ENCODE measurements at places on chromosomes 1 and 21.

GRCh38 chr1:150548632-150549495 is at the start of gene ADAMTSL4:
ADAMTSL4 (plus strand) TSS chr1:150549408; CDS start chr1:150552289, 2,881 bp downstream.
- peak; percentile 33 for DNase-seq

GRCh38 chr1:236201786-236202185 is 59.4 kb downstream of the GPR137B start:
- no peak for DNase-seq

- no peak for DNase-seq
These were observed 27.0 kb downstream of the STYXL2 start for GRCh38 chr1:167120899-167121298.

- no peak for DNase-seq
These were observed 14.7 kb downstream of the METTL18 start for GRCh38 chr1:169779970-169780369.

GRCh38 chr1:212062832-212063438 is 27.4 kb downstream of the DTL start:
- DNase-seq = peak; percentile 27

DNA sequence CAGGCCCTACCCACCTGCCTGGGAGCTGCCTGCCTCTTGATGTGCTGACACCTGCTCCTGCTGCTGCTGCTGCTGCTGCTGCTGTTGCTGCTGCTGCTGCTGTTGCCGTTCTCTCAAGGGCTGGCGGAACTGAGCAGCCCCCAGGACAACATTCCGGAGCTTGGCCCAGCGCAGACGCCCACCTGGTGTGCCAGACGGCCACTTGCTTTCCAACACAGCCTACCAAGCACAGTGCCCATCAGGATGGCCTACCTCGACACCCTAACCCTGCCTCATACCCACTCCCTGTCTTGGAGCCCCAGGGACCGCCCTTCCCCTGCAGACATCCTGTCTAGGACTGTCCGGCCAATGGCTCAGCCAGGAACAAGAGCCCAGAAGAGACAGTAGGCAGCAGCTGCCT is 11.8 kb downstream of the DENND4B start:
- DNase-seq = no peak

- DNase-seq = no peak
These were observed 84.9 kb downstream of the SLC16A1 start for GRCh38 chr1:112870887-112871646.

GRCh38 chr1:70554341-70554740 is 143.3 kb downstream of the CTH start:
- DNase-seq = no peak

DNA sequence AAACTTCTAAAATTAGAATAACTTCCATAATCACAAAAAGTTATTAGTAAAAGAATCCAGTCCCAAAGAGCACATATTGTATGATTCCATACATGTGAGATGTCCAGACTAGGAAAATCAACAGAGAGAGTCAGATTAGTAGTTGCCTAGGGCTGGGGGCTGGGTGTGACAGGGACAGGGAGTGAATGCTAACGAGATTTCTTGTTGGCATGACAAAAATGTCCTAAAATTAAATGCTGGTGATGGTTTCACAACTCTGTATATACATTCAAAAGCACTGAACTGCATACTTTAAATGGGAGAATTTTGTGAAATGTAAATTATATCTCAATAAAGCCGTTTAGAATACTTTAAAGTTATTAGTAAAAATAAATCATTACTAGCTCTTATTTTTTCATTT is 92.2 kb downstream of the SLC44A5 start:
- no peak for DNase-seq

DNA sequence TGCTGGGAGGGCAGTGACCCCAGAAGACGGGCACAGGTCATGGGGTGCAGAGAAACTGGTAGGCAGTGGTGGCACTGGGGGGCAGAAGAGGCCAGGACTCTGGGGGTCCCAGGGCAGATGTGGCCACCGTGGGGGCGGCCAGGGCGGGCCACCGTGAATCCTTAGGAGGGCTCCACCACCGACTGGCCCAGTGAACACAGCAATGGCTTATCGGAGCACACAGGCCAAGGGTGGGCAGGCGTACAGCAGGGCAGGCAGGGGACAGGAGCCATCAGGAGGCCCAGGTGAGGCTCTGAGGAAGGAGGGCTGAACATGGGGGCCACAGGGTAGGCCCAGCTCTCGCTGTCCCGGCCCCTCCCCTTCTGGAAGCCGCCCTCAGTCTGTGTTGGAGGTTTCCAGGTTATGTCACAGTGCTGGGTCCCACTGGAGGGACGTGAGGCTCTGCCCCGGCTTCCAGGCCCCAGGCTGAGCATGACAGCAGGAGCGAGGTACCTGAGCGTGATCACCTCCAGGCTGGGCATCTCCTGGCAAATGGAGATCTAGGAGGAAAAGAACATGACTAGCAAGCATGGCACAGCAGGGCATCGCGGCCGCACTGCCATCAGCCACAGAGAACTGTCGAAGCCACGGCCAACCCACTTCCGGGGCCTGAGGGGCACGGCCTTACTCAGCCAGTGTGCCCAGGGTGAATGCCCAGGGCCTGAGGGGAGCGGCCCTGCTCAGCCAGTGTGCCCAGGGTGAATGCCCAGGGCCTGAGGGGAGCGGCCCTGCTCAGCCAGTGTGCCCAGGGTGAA is 3.7 kb downstream of the CFAP410 start:
- DNase-seq = no peak

DNA sequence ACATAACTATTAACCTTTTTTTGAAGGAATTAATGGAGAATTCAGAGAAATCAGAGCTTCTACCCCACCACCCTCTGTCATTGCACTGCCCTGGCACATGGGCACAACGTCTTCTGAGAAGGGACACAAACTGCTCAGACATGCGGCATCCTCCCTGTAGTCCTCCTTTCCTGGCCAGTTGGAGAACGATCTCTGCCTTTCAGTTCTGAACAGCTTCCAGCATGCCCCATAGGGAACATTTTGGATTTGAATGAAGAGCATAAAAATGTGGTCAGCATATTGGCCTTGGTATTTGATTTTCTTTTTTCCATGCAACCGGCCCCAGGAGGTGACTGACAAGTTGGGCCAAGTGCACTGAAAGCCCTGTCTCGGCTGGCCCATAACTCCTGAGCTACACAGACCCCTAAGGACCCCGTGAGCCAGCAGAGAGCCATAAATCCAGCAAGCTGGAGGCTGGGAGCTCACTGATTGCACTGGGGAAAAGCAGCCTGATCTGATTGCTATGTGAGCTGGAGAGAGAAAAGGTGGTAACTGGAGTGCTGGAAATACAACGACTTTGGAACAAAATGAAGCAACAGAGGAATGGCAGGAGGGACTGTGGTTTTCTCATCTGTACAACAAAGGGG is 10.9 kb upstream of the BLACAT1 start:
- no peak for DNase-seq

DNA sequence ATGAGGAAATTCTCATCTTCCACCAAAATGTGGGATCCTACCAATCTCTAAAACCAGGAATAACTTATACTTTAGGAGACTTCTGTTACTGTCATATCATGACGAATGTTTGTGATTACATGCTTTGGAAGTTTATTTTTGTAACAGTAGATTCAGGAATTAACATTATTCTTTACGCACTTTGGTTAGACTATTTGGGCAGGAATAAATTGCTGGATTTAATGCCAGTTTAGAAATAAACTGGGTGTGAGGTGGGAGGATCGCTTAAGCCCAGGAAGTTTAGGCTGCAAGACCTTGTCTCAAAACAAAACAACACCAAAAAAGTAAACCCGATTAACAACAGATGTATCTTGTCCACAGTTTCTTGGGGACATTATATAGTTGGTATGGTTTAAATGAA is 52.1 kb downstream of the MIGA1 start:
- DNase-seq = no peak

DNA sequence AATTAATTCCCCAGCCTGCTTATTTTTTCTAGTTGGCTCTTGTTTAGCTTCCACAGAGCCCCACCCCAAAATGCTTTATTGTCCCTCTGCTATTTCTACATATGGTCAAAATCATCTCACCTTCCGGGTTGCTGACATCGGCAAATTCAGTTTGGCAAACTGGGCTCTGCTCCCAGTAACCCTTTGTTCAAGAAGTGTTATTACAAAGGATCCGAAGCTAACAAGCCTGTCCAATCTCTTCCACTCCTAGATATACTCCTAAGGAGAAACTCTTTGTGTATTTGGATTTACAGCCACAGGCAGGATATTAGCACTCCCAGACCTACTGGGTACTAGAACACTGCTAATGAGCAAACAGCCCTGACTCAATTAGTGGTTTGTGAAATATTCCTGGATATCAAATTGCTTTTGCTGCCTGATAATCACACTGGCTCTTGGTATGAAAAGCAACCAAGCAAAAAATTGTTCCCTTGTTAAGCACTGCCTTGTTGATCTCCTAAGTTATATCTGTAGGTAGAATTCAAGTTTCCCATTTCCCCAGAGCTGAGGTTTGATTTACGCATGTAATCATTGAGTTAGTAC is 4.0 kb downstream of the JUN start:
- DNase-seq = no peak

DNA sequence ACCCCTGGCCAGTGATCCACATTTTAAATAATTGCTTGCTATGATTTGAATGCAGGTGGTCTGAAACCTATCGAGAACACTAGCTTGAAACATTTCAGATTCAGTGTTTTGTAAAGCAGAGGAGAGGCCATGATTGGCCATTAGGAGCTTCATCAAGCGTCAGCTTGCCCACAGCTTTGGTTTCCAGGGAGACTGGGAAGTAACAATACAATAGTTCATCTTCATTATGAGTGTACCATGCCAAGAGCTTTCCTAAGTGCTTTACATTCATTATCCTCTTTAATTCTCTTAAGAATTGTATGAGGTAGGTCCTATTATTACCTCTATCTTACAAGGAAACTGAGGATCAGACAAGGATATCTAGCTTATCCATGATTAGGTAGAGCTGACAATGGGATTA is 27.7 kb upstream of the ATP5PO start:
- no peak for DNase-seq

DNA sequence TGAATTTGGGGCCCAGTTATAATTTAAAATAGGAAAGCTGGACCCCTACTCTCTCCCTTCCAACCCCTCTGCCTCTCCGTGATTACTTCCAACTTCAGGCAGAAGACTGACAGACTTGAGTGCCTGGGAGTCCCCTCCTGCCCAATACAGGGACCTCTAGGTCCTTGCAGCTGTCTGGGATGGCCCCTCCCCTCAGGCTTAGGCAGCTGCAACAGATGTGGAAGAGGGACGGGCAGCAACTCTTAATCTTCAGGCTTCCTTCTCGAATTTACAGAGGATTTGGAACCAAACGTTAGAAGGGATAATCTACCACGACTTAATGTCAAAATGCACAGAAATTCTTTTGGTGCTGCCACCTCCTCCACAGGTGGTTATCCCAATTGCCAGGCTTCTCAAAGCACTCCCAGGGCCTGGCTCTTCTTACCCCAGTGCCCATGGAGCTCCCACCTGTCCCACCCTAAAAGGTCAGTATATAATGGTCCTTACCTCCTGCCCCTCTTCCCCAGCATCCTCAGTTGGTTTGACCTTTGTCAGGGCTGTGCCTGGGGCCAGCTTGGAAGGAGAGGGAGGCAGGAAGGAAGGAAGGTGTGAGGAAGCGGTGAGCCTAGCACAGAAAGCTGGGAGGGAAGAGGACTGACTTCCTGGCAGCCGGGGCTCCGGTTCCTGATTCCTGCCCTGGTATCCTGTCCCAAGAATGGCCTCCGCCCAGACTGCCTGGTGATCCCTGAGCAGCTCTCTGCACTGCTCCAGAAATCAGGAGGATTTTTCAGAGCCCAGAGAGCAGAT is 2.8 kb downstream of the PEA15 start:
- DNase-seq = no peak

DNA sequence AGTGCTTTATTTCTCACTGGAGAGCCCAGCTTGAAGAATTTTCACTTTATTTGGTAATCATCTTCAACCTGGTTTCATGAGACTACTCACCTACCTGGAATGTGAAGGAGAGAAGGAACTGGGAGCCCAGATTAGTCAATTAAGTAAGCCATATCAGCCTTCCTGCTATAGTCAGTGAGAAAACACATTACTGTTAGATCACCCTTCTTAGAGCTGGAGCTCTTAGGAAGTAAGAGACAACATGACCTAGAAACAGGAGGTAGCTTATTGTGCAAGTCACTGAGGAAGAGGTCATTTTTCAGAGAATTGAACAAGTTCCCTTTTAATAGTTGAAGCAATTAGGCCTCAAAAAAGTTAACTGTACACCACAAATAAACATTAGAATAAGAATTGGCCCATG is 49.2 kb upstream of the TEKT2 start:
- no peak for DNase-seq

GRCh38 chr1:41535716-41536115 is 51.2 kb upstream of the EDN2 start:
- DNase-seq = no peak

DNA sequence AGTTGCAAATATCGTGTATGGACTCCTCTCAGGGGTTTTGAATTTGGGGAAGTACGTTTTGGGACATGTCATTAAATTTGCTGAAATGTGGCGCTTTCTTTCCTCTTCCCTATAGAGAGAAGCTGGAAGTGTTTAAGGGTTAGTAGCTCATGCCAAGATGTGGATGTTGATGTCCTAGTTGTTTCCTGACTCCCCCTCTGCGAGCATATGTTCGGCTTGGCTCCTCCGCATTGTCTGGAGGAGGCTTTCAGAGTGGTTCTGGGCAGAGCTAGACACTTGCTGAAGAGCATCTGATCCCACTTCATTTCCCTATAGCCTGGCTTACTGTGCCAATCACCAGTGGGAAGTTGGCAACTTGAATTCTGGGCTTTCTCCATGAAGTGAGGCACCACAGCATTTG is 347.4 kb upstream of the B3GALT2 start:
- DNase-seq = no peak

DNA sequence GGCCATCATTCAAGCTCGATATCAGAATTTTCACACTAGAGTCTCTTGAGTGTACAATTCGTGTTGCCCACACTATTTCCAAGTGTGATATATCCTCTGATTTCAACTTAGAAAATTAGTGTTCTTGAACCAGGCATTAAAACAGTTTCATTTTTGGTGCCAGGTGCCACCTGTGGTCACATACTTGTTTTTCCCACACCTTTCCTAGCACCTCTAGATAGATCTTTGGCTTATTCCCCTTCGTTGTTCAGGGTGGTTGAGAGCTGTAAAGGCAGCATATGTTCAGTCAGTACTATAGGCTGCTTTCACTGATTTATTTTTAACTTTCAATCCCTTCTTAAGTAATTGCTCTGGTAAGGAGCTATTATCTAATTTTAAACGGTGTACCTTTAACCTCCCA is 131.1 kb downstream of the NEK7 start:
- DNase-seq = no peak

DNA sequence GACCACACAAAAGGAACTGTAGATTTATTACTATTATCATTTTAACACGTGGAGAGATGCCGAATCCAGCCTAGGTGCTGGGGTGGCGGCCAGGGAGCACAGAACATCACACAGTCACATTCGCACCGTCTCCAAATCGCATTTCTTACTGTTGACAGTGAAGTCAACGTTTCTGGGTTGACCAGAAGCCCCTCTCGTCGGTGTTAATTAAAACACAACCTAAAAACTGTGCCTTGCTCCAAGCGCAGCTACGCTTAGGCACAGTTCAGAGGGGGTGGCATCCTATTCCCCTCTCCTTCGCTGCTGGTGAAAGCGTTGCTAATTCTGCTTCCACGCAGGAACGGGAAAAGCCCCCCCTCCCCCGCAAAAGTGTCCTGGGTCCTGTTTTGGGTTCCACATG is 4.1 kb downstream of the RIPK4 start:
- no peak for DNase-seq

- DNase-seq = no peak
These were observed 30.6 kb upstream of the ADGRL4 start for GRCh38 chr1:79037085-79037484.
